Activated CD4-positive, alpha-beta T cell treated with anti-CD3 and anti-CD28 coated beads for 48 hours (primary cell): ENCODE measurements at places on chromosomes 5 and 9.

GRCh38 chr9:127463911-127464310 lies 12.6 kb downstream of the LRSAM1 start:
- DNase-seq: no peak

- peak; percentile 15 for DNase-seq
Observed at GRCh38 chr9:86352440-86353077, 1.7 kb downstream of the TUT7 start.

GRCh38 chr9:134313470-134313869 lies 12.8 kb upstream of the RXRA start:
- DNase-seq: no peak

- peak; percentile 31 for DNase-seq
Observed at GRCh38 chr5:135246923-135247795, 151.9 kb downstream of the MACROH2A1 start.

- DNase-seq: no peak
Observed at GRCh38 chr5:73482383-73483136, 15.7 kb upstream of the BTF3 start.

DNA sequence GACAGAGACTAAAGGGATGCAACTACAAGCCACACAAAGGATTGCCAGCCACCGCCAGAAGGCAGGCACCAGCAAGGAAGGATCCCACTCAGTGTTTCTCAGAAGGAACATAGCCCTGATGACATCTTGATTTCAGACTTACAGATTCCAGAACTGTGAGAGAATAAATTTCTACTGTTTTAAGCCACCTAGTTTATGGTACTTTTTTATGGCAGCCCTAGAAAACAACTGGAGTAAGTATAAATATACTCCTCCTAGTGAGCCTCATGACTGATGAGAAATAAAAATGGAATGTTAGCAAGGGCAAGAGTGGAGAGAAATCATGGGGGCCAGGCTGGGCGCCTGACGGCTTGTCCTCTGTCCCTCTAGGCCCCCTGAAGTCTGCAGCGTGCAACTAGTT lies 307.3 kb downstream of the PIK3R1 start:
- no peak for DNase-seq

DNA sequence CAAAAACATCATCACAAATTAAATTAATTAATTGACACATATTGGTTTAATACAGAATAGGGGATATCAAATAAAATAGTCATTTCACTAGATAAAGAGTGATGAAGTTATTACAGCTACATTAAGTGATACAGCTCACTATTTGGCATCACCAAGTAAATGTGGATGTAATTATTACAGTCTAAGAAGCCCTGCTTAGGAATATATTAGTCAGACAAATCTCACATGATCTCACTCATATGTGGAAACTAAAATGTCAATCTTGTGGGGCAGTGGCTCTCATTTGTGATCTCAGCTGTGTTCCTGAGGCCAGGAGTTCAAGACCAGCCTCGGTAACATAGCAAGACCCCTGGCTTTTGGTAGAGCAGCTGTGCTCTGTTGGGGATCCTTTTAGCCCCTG lies 233.4 kb upstream of the RGMB start:
- no peak for DNase-seq

- DNase-seq: no peak
Observed at GRCh38 chr5:38434966-38435705, 121.3 kb downstream of the LIFR start.

- no peak for DNase-seq
Observed at GRCh38 chr5:64765804-64766504, 2.5 kb downstream of the SREK1IP1 start.

GRCh38 chr9:82558346-82558745 lies 504.6 kb downstream of the RASEF start:
- DNase-seq: no peak

DNA sequence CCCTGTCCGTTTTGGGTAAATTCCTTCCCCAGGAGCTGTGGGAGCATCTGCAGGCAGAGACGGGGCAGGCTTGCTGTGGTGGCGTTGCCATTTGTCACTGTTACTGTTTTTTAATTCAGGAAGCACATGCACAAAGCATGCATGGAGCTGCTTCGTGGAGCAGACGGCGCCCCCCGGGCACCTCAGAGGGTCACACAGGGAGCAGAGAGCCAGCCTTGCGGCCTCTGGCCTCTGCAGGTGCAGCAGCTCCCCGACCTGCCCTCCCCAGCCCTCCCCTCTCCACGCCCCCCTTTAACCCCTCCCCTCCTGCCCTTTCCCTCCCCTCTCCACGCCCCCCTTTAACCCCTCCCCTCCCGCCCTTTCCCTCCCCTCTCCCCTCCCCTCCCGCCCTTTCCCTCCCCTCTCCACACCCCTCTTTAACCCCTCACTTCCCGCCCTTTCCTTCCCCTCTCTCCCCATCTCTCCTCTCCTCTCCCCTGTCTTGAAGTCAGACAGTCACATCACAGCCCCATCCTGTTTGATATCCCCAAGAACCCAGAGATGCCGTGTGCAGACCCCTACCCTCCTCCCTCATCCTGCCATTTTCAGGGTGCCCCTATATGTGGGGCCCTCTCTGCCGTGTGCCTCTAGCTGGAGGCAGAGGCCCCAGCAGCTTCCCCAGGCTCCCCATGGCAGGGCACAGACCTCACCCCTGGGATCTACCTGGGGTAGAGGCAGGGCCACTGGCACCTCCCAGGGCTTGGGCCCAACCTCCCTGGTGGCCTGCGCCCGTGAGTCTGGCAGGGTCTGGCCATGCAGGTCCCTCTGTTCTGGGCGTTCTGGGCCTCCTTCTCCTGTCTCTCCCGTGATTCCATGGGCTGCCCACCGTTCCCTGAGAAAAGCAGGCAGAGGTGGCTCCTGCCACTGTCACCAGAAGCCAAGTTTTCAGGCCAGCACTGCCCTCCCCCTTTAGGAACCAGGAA lies 29.6 kb upstream of the UBAC1 start:
- peak; percentile 65 for DNase-seq

GRCh38 chr9:133742849-133743444 lies 4.8 kb upstream of the SARDH start:
- DNase-seq: peak; percentile 83

DNA sequence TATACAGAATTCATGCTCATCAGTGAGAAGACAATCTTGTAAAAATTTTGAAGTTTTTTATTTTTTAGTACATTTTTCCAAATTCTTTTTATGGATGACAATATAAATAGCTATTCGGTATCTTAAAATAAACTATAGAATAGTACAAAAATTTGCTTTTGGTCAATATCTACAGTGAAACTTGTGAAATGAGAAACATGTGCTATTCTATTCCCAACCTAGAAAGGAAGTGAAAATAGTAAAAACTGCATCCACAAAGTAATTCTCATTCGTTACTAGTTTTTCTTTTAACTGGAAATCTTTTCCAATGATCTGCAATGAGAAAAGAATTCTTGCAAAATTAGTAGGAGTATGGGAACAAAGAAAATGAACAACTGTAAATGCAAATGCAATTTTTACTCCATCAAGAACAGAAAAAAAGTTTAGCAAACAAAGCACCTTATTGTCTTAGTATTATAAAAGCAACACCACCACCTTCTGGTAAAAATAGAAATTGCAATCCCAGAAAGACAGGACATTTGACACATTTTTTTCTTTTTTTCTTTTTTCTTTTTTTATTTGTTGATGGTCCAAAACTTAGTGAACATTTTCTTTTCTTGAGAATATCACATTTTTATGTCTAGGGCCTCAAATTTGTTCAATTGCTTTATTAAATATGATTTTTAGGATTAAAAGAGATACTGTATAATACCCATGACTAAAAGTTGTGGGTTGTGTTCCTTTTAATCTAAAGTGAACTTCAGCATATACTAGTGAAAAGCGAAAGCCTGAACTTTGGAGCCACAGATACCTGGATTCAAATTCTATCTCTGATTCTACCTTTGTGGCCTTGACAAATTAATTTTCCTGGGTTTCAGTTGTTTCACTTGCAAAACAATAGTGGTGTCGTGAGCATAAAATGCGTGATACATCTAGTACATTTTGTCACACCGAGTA lies 72.3 kb downstream of the SLCO4C1 start:
- no peak for DNase-seq

- no peak for DNase-seq
Observed at GRCh38 chr9:127561491-127562278, 50.4 kb upstream of the STXBP1 start.

DNA sequence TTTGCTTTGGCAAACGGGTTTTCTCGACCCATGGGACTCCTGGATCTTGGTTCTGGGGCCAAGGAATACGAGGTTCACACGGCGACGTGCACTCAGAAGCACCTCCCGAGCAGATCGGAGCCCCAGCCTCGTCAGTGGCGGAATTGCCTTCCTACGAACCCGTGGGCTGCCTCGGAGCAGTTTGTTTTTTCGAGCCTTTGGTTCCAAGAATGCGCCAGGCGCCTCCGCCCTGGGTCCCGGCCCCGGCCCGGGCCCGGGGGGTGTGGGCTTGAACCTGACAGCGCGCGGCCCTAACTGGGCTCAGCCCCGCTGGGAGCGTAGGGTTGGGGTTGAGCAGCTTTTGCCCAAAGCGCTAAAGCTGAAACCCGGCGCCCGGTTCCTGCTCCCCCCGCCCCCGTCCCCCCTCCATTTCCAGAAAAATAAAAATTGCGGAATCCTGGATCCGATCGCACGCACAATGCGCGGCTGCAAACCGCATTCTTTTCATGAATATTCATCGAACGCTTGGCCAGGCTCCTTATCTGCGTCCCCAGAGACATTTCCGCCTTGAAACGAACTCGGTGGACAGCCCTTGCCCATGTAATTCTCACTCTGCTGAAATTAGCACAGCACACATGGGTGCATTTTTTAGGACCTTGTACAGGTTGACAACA lies 1.0 kb downstream of the BASP1 start:
- DNase-seq: peak; percentile 5

DNA sequence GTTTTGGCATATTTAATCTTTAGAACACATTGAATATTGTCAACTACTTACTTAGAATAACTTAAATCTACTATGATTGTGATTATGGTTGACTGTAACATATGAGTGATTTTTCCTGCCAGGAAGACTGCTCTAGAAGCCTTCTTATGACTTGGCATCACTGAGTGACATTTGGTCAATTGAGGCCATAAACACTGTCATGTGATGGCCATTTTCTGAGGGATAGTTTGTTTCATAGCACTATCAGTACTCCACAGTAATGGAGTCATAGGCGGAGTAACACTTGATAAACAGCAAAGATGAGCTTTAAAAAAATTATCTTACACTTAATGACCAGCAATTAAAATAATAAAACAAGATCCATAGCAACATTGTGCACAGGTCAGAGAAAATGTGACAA lies 31.0 kb downstream of the C9orf40 start:
- DNase-seq: no peak

DNA sequence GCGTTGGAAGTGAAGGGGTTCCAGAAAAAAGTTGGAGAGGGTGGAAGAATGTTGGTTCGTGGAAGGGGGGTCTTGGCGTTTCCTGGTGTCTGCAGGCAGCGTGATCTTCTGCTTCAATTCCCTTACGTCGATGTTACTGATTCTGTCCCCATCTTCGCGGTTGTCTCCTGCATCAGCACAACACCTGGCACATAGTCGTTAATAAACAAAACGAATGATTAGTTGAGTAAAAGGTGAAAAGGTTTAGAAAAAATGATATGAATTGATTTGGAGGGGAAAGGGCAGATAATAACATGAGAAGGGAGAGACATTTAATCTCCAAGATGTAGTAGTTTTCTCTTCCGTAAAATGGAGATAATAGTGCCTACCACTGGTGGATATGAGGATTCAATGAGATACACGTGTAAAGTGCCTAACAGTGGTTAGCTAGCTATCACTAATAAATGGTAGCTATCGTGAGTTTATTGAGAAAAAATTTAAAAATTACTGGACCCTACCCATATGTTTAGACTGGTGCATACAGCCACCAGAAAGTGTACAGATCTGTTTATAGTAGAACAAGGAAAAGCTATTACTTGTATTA lies 556 bp downstream of the MTREX start:
- peak; percentile 25 for DNase-seq

DNA sequence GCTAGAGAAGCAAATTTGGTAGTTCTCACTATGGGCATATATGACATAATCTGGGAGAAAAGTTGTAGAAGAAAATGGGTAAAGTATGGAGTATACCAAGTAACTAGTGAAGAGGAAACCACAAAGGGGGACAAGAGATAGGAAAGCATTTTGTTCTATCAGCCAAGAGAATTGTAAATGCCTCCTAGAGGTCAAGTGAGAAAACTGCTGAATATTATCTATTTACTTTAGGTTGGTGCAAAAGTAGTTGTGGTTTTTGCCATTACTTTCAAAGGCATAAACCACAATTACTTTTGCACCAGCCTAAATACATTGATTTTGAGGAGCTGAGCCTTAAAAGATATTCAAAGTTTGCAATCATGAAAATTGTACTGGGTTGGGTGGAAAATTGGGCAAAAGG lies 126.7 kb upstream of the GRHPR start:
- no peak for DNase-seq

GRCh38 chr9:106697750-106698502 lies 165.0 kb upstream of the ZNF462 start:
- DNase-seq: no peak

GRCh38 chr5:16754601-16755000 lies 137.8 kb upstream of the RETREG1 start:
- no peak for DNase-seq

DNA sequence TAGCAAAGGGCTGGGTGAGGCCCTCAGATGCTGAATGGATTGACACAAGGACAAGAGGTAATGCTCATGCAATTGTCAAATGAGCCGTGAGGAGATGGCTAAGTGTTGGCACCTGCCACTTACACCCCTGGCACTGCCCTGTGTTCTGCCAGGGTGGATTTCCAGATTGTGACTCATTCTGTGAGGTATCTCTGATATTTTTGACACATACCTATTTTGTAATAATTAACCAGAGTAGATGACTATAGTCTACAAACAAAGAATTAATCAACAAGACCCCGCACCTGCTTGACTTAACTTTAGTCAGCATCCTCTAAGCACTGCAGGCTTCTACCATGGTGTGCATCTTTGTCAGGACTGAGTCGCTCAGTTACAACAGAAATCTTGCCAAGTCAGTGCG lies 200.8 kb downstream of the DIRAS2 start:
- no peak for DNase-seq

DNA sequence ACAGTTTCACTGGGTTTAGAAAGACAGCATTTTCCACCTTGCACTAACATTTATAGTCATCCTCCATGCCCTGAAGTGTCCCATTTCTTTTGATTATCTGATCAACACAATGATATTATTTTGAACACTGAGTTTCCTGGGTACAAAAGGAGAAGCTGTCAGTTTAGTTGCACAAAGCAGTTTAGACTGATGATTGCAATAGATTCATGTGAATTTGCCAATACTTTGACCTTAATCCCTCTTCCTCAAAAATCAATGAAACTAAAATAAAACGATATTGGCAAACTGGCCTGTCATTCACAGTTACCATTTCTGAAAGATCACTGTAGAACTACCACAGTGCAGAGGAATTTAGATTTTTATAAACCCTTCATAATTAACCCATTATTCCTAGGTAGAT lies 34.2 kb upstream of the RASGRF2 start:
- DNase-seq: no peak

- no peak for DNase-seq
Observed at GRCh38 chr9:72721067-72721466, 199.7 kb downstream of the TMC1 start.

- DNase-seq: no peak
Observed at GRCh38 chr9:3444016-3444415, 81.8 kb downstream of the RFX3 start.
